ENCODE measurements at places on chromosomes 6 and 20. TPM values are rescaled to one million over a fixed set of nuclear protein-coding genes. Genes with fewer than 3 reads are reported as not detected.

- no peaks in the 10 kb centered on the region for H3K36me3 ChIP-seq
- peak; percentile 44 for DNase-seq
- H3K27ac ChIP-seq, result no peak overlapping the region
- H3K27me3 ChIP-seq, result peaks cover 54% of the 10 kb centered on the region
- H3K4me3 ChIP-seq, result no peak overlapping the region
Measured at GRCh38 chr20:19212821-19213502, 520 bp downstream of the SLC24A3 start.

- H3K27me3 ChIP-seq, result no peaks in the 10 kb centered on the region
- DNase-seq, result no peak
- H3K27ac ChIP-seq, result peak overlapping the region; percentile 39
- H3K4me1 ChIP-seq, result peaks cover 58% of the 10 kb centered on the region
Measured at GRCh38 chr6:31268369-31268765, 3.5 kb downstream of the HLA-C start.

- H3K4me3 ChIP-seq, result peak overlapping the region; percentile 75
- H3K36me3 ChIP-seq, result no peaks in the 10 kb centered on the region
- H3K27ac ChIP-seq, result no peak overlapping the region
- H3K27me3 ChIP-seq, result peaks cover 19% of the 10 kb centered on the region
- H3K4me1 ChIP-seq, result no peaks in the 10 kb centered on the region
Measured at GRCh38 chr6:166657531-166657930, 30.5 kb upstream of the RPS6KA2 start.

- no peak overlapping the region for H3K27ac ChIP-seq
- DNase-seq, result no peak
- no peaks in the 10 kb centered on the region for H3K36me3 ChIP-seq
Measured at GRCh38 chr6:98574984-98575383, 259.4 kb upstream of the POU3F2 start.

- H3K4me1 ChIP-seq, result peaks cover 33% of the 10 kb centered on the region
- peak; percentile 41 for DNase-seq
- H3K27ac ChIP-seq, result peak overlapping the region; percentile 67
- H3K27me3 ChIP-seq, result no peaks in the 10 kb centered on the region
- H3K36me3 ChIP-seq, result peaks cover 2% of the 10 kb centered on the region
Measured at GRCh38 chr20:59004763-59005522, 2.1 kb downstream of the CTSZ start.

DNA sequence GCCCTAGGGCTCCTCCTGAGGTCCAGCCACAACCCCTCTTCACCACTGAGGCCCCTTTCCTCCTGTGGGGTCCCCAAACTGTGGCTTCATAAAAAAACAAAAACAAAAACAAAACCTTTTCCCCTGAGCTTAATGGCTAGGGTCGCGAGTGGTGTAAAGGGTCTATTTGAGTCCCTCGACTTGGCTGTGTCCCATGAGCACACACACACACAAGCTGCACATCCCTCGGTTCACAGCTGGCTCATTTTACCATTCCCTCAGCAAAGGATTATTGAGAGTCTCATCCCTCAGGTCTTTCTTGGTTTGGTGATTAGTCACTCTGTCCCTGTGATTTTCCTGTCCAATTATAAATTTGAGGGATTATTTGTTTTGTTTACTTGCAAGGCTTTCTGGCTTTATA is 206.1 kb upstream of the SASH1 start:
- no peak overlapping the region for H3K4me3 ChIP-seq
- no peaks in the 10 kb centered on the region for H3K36me3 ChIP-seq
- no peak for DNase-seq
- no peaks in the 10 kb centered on the region for H3K4me1 ChIP-seq
- H3K27ac ChIP-seq, result no peak overlapping the region

Gene APOBEC2
- total RNA-seq, result not detected

Gene HDDC2
- 92.4 TPM for total RNA-seq

Gene C6orf58
- not detected for total RNA-seq

Gene CST4
- total RNA-seq, result not detected

All from activated T-cell treated with anti-CD3 and anti-CD28 coated beads, Interleukin-2, amount 50 U/mL, for 72 hours (primary cell).